ENCODE measurements at places on chromosomes 3 and 15. TPM values are rescaled to one million over a fixed set of nuclear protein-coding genes. Genes with fewer than 3 reads are reported as not detected.

Gene RRP9
- 92.3 TPM for total RNA-seq

GRCh38 chr3:98778383-98778782, 15.2 kb downstream of the ST3GAL6 start:
- no peak for DNase-seq

Gene LRRC34
- total RNA-seq, result 4.7 TPM

Gene RHOV
- total RNA-seq, result 1.5 TPM

DNA sequence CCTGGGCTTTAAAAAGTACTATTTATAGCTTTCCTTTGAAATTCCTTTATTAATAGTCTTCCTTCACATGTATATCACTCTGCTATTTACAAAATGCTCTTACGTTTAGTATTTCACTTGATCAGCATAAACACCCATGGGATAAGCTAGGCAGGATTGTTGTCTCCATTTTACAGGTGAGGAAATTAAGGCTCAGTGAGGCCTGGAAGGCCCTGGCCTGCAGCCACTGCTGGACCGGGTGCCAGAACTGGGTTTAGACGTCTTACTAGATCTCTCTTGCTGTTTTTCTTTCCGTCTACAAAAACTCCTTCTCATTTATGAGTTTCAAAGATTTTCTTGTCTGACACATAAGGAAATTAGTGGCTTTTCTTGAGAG, 236.4 kb downstream of the LPP start:
- no peak for DNase-seq

Gene SPSB4
- total RNA-seq, result 0.07 TPM
